ENCODE measurements at places on chromosomes 5 and 9. TPM values are rescaled to one million over a fixed set of nuclear protein-coding genes. Genes with fewer than 3 reads are reported as not detected.
A peak's percentile ranks its signal among the peaks of the same experiment; 100 is the strongest.

GRCh38 chr9:935348-935965, 41.0 kb upstream of the DMRT3 start:
- peak; percentile 90 for DNase-seq

- no peak for DNase-seq
These were observed 16.5 kb downstream of the UBAC1 start for GRCh38 chr9:135944444-135945252.

- no peak for DNase-seq
These were observed 38.6 kb upstream of the PSD2 start for GRCh38 chr5:139756971-139757370.

- DNase-seq, result no peak
These were observed 35.7 kb downstream of the ELL2 start for GRCh38 chr5:95925939-95926338.

- peak; percentile 96 for DNase-seq
These were observed 60.2 kb downstream of the OSTF1 start for GRCh38 chr9:75148561-75148960.

Gene COL23A1
- total RNA-seq, result not detected

Gene MYOT
- total RNA-seq, result not detected

DNA sequence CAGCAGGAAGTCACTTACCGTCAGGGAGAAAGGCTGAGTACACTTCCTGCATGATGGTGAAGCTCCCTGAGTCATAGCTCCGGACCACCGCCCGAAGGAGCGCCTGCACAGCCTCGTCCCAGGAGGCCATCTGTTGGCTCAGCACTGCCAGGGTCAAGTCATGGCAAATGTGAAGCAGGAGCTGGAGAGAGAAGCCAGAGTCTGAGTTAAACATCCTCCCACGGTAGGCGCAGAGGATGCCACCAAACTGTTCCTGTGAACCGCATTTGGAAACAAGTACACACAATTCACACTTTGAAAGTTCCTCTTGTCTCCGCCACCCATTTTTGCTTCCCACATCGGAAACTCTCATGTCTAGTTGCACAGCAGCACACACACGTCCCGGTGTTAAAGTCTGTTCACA, 33.9 kb downstream of the CNOT8 start:
- no peak for DNase-seq

All from M059J (cell line).